Activated naive CD4-positive, alpha-beta T cell (primary cell): ENCODE measurements at places on chromosomes 13 and 19.

DNA sequence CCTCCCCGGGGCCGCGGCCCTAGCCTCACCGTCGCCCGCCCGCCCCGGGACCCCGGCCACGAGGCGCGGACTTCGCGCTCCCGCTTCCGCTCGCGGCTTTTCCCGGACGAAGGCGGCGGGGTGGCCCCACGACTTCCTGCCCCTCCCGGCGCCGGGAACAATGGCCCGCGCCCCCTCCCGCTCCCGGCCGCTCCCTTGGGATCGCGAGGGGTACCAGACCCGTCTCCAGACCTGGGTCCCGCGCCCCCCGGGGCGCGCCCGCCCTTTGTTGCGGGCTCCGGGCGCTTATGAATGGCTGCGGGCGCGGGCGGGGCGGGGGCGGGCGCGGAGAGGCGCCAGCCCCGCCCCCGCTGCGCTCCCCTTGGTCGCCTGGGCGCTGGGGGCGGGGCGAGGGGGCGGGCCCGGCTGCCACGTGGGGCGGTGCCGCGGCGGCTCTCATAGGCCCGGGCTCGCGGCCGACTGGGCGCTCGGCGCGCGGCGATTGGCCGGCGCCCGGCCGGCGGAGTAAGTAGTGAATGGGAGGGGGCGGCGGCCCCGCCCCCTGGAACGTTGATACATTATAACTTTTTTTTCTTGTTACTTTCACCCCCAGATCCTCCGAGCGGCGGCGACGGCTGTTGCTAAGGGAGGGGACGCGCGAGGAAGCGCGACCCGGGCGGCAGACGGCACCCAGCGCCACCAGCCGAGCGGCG is 1.1 kb downstream of the MIDN start:
- peak; percentile 90 for DNase-seq

DNA sequence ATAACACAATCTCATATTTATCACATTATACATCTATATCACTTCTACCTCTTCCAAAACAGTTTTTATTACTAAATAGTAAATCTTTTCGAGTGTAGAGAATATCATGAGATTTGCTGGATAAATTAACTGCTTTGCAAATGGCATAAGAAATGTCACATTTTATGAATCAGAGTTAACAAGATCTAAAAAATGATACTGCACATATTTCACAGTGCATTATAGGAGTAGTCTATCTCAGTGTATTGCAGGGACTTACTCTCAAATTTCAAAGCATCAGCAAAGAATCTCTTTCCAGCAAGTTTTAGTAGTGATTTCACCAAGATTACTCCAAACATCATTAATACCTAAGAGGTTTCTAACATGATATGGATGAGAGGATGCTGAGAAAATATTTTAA is 687.1 kb upstream of the SLITRK1 start:
- no peak for DNase-seq

DNA sequence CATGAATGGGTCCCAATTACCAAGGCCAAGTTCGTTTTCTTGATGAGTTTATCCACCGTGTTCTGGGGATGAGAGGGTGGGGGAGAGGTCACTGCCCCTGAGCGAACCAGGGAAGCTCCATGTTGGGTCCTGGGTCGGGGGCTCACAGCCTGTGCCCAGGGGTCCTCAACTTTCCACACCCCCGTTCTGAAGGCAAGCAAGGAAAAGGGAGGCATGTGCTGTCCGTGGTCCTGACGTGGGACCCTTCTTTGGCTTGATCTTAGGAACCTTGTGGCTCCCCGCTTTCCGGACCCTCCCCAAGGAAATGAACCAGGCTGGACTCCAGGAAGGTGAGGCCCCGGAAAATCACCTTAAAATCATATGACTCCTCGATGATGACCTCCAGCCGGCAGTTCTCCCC is 18.2 kb upstream of the MEIS3 start:
- DNase-seq: no peak

- DNase-seq: no peak
Measured at GRCh38 chr13:30051531-30052060, 201.2 kb upstream of the UBL3 start.

GRCh38 chr13:110775576-110775975 is 62.1 kb downstream of the ING1 start:
- DNase-seq: no peak

DNA sequence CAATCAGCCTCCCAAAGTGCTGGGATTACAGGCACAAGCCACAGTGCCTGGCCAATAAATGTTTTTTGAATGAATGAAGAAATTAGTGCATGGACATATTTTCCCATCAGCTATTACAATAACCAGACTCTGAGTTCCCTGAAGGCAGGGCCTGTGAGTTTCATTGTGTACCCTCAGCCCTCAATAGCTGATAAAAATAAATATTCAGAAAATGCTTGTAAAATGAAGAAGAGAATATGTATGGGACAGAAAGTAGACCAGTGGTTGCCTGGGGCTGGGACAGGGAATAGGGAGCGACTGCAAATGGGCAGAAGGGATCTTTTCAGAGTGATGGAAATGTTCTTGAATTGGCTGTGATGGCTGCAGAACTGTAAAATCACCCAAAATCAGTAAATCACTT is 28.8 kb downstream of the NUMBL start:
- DNase-seq: no peak

DNA sequence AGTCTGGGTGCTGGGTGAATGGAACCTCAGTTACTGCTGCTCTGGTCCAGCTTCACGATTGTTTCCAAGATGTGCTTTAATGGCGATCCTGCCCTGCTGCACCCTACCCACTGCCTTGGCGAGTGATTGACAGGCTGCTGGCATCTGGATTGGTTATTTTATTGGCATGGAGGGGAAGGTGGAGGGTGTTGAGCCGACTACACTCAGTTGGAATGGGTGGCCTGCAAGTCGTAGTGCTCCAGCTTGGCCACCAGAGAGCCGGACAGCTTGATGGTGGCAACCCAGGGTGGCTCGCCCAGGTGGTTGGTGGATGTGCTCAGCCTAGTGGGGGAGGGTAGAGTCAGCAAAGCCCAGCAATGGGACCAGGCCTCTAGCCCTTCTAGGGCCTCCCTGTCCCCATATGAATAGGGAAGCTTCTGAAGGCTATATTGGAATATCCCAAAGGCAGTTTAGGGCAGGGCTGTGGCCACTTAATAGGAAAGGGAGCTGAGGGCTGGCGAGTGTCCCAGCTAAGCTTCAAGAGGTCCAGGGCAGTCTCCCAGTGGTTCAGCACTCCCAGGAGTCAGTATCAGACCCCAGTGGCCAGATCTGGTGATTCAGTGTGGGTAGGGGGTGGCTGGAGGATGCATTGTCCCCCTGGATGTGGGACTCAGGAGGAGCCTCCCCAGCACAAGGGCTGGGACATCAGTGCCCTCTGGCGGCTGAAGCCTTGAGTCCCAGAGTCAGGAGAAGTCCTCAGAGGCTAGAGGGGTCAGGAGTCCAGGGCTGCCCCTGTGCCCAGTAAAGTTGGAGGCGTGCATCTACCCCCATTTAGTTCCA is 3.4 kb downstream of the GGN start:
- no peak for DNase-seq

DNA sequence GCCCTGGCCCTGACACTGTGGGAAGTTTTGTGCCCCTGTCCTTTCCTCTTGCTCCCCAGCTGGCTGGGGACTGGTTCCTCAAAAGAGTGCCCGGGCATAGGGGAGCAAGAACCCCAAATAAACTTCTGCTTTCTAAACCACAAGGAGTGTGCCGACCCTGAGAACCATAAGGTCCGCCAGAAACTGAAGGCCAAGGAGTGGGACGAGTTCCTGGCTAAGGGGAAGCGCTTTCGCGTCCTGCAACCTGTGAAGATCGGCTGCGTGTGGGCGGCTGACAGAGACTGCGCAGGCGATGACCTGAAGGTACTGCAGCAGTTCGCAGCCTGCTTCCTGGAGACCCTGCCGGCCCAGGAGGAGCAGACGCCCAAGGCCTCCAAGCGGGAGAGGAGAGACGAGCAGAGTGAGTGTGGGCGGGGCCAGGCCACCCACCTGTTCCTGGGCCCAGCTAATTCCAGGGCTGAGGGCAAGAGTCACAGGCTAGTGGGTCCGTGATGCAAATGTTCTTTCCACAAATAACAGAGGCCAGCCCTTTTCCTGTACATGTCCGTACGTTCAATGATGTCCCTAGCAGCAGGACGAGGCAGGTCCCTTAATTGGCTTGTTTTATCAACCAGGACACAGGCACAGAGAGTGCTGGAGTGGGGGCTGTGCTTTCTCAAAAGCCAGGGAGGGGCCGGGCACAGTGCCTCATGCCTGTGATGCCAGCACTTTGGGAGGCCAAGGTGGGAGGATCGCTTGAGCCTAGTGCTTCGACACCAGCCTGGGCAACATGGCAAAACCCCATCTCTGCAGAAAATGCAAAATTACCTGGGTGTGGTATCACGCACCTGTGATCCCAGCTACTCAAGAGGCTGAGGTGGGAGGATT is 25.6 kb downstream of the UBXN6 start:
- no peak for DNase-seq

DNA sequence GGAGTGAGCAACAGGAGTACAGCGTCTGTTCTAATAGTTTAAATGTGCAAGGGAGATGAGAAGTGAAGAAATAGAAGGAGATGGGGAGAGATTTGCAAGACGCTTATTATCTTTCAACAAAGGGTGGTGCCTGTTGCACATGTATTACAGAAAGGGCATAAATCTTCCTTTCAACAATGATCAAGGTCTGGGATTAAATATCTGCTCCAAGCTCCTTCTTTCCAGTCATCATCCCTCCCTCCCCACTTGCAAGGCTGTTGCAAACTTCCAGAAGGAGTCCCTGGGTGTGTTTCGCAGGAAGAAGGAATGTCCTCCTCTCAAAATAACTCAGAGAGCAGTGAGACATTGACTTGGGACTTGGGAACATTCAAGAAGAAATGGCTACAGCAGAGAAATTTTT is 63.5 kb upstream of the MYCBP2 start:
- no peak for DNase-seq

GRCh38 chr13:26601669-26602068 is 44.2 kb downstream of the WASF3 start:
- no peak for DNase-seq

GRCh38 chr13:110698689-110699088 is 7.2 kb downstream of the CARS2 start:
- DNase-seq: no peak
